ENCODE measurements at places on chromosomes 3 and 15. TPM values are rescaled to one million over a fixed set of nuclear protein-coding genes. Genes with fewer than 3 reads are reported as not detected.

Gene SI
- not detected for total RNA-seq

Gene AMT
- 0.66 TPM for total RNA-seq

Gene CYP11A1
- 0.11 TPM for total RNA-seq

Gene SYNPR
- not detected for total RNA-seq

Gene ROBO1
- 63.6 TPM for total RNA-seq

Gene UROC1
- total RNA-seq: not detected

Gene IL1RAP
- 9.7 TPM for total RNA-seq

Gene CKMT1A
- not detected for total RNA-seq

Gene GOLGA6B
- total RNA-seq: not detected

Gene SCN11A
- under 0.01 TPM for total RNA-seq

Gene GADL1
- under 0.01 TPM for total RNA-seq

Gene CORO2B
- 26.7 TPM for total RNA-seq

Gene TRIM42
- total RNA-seq: not detected

Gene SEC22C
- total RNA-seq: 78.5 TPM

Gene TRH
- total RNA-seq: not detected

Gene PCSK6
- 1.2 TPM for total RNA-seq

Gene KIF7
- total RNA-seq: 18.0 TPM

Gene RTP1
- not detected for total RNA-seq

Gene NDUFB5
- total RNA-seq: 88.2 TPM

Gene RCN2
- 57.0 TPM for total RNA-seq

All from uterine smooth muscle cell (primary cell).